ENCODE measurements at places on chromosomes 3 and 15.

DNA sequence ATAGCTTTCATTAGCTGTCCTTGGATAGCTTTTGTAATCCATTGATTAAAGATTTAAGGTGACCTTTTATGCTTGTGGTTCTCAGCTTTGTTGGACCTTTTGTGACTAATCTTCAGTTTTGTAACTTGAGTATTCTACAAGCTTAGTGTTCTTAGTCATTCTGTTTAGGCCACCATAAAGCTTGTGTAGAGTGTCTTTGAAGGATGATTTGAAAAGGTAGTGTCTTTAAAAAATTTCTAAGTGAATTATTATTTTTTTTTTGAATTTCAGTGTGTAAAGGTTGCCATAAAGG is 7.5 kb downstream of the MORF4L1 start:
- no peak for DNase-seq

DNA sequence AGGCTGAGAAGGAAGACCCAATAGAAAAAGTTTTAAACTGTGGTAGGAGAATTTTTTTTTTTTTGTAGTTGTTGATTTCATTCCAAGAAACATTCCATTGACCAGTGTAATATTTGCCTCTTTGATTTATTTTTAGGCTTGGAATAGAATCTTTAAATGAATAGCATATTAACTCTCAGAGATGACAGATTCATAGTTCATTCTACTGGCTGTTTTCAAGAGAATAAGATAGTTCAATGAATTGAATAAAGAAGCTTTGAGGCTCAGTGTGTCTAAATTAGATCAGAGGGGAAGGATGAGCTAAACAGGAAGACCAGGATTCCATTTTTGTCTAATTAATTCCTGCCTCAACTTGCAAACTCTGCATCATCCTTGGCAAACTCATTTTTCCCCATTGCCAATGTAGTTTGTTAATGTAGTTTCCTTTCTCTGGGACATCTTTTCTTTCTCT is 98.4 kb downstream of the NAALADL2 start:
- no peak for DNase-seq

DNA sequence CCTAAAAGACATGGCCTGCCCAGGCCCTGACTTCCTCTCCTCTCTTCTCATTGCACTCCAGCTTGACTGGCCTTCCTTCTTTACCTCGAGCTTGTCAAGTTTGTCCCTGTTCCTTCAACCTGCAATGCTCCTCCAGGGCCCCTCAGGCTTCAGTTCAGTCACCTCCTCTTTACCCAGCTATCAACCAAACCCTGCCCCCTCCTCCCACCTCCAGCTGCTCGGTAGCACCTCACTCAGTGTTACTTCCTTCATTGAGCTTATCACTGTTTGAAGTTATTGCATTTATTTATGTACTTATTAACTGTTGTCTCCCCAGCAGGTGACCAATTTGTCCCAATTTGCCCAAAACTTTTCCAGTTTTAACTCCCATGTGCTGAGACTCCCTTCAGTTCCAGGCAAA is 95.8 kb upstream of the UBE2E1 start:
- DNase-seq, result no peak

- no peak for DNase-seq
Measured at GRCh38 chr3:134079111-134079547, 49.4 kb upstream of the SLCO2A1 start.

GRCh38 chr3:139129892-139130291 is 85.2 kb upstream of the PRR23C start:
- no peak for DNase-seq

- DNase-seq, result no peak
Measured at GRCh38 chr3:65676580-65676979, 362.1 kb downstream of the MAGI1 start.
